Aorta (tissue), 5 donors: ENCODE measurements at places on chromosomes 4 and X.

GRCh38 chr4:140947506-140947905 lies 185.8 kb downstream of the RNF150 start:
- no peak for DNase-seq

DNA sequence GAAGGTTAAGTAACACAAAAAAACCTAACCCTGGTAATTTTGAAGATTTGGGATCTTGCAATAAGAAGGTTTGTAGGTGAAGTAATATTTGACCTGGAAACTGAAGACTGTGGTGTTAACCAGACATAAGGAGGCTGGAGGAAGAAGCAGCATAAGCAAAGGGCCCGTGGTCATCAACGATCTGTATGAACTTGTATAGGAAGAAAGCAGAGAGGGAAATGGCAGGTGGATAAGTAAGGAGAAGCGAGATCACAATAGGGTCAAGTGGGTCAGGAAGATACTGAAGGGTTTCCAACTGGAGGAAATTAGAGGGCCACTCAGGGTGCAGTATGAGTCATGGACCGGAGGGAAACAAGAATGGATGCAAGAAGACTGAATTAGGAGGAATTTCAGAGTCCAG lies 103.8 kb upstream of the SORBS2 start:
- DNase-seq, result no peak

DNA sequence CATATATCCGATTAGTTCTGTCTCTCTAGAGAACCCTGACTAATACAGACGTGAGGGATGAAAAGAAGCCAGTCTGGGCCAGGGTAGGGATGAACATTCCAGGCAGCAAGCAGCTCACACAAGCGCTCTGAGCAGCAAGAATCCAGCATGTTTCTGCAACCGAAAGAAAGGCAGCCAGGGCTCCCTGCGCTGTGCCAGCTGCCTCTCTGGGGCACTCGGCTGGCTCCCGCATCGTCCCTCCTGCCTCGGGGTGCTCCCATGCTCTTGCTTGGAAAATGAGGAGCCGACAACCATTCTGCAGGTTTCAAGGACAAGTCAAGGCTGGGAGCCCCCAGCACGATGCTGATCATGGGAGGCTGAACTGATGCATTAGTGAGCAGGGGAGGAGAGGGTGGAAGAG lies 7.0 kb downstream of the JAKMIP1 start:
- DNase-seq, result no peak

- no peak for DNase-seq
These were observed 195.0 kb downstream of the ZNF330 start for GRCh38 chr4:141415651-141416050.

DNA sequence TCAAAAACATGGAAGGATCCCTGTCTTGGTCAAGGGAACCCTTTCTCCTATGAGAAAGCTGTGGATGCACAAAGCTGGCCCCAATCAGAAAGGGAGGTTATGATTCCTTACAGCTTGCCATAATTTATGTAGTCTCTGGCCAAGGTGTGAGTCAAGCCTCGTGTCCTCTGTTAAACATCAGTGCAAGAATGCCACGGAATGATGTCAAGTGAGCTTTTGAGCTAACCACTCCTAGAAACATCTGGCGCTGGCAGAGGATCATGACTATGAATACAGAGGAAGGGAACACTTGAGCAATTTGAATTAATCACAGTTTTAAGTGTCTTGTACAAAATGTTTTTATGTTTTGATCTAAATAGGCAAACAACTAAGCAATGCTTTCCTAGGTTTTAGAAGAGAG lies 51.5 kb upstream of the RAP2C start:
- DNase-seq, result no peak

DNA sequence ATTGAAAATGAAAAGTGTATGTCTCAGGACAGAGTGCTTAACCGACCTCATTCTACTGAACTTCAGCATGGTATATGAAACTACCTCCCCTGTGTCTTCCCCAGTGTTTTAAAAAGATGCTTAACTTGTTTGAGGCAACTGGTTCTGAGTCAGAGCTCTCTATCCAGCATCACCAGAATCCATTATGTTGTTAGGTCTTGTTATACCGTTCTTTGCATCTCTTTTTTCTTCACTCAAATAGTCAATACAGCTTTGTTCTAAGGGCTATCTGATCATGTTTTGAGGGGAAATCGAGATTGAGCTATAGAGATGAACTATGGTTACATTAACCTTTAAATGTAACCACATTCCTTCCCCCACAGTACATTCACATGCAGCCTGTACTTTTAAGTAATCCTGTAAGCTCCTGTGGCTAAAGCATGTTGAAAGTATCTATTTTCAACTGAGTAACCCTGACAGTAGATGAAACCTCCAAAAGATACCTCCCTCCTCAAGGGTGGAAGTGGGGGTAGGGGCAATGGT lies 514.4 kb downstream of the RPA4 start:
- DNase-seq, result no peak

GRCh38 chr4:8515316-8516060 lies 64.7 kb upstream of the GPR78 start:
- DNase-seq, result no peak
